C1 segment of cervical spinal cord (tissue), 14 donors: ENCODE measurements at places on chromosomes 1 and 21.

DNA sequence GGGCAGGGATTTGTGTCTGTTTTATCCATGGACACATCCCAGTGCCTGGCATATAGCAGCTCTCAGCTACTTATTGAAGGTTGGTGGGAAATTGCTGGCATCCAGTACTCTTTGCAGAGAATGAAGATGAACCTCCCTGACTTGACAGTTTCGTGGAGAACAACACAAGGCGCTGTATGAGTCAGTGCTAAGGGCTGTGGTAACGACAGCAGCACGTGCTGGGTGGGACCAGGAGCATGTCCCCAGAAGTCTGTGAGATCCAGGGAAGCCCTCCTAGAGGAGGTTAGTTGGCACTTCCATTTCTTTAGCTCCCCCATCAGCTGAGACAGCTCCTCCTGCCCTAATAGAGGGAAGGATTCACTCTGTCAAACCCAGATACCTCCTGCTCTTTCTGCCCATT, 25.9 kb upstream of the IL19 start:
- DNase-seq = no peak

GRCh38 chr1:35546614-35547013, 10.6 kb downstream of the KIAA0319L start:
- DNase-seq = no peak

GRCh38 chr1:163056831-163057230, 12.3 kb upstream of the RGS4 start:
- DNase-seq = no peak

DNA sequence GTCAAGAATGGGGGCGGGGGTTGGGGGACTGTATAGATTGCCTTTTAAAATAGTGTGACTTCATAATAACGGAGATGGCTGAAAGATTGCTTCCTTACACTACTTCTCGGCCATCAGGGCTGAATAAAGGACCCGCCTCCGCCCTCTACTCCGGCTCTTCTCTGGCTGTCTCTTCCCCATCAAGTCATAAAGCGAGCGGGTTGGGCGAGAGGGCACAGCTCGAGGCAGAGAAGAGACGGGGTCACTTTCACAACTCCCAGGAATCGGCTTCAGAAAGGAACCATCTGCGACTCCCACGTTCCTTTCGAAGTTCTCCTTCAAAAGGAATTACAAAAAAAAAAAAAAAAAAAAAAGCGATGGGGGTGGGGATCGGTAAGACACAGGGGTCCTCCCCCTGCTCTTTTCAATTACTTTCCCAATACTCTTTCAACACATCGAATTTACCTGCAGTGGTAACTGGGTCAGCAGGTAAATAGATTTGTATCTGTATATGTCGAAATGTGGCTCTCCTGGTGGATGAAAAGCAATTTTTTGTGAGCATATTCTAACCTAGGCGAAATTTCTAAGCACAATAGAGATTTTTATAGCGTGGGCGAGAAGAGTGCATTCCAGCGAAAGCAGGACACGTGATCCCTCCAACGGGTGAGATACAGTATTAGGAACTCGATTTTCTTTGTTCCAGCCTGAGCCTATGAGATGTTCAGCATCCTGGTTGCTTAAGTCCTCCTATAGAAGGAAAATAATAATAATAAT, 2.0 kb downstream of the LRRC7 start:
- no peak for DNase-seq

- no peak for DNase-seq
Observed at GRCh38 chr1:18770799-18771198, 88.7 kb downstream of the TAS1R2 start.

DNA sequence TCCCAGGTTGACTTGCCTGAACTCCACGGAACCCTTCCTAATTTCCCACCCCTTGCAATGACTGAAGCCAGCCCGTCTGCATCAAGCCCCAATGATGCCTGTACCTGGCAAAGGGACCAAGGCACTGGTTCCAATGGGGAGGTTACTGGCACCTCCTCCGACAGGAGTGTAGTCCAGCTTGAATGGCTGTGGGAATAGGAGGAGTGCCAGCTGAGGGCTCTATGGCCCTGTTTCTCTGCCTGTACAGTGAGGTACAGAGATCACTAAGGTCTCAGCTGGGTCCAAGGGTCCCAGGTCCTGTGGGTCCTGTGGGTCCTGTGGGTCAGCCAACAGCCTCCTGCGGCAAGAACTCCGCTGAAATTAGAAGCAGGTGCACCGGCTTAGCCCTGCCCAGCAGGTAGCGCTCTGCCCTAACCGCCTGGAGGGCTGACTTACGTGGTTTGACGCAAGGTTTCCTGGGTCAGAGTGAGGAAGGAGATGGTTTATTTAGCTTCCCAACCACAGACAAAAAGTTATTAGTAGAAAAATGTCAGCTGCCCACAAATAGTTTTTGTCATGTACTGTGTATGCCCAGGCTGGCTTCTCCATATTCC, 9.9 kb upstream of the SPRR4 start:
- no peak for DNase-seq

GRCh38 chr1:115729756-115730155, 38.8 kb downstream of the CASQ2 start:
- DNase-seq = no peak

GRCh38 chr1:56780826-56781225, 38.4 kb downstream of the FYB2 start:
- DNase-seq = no peak

DNA sequence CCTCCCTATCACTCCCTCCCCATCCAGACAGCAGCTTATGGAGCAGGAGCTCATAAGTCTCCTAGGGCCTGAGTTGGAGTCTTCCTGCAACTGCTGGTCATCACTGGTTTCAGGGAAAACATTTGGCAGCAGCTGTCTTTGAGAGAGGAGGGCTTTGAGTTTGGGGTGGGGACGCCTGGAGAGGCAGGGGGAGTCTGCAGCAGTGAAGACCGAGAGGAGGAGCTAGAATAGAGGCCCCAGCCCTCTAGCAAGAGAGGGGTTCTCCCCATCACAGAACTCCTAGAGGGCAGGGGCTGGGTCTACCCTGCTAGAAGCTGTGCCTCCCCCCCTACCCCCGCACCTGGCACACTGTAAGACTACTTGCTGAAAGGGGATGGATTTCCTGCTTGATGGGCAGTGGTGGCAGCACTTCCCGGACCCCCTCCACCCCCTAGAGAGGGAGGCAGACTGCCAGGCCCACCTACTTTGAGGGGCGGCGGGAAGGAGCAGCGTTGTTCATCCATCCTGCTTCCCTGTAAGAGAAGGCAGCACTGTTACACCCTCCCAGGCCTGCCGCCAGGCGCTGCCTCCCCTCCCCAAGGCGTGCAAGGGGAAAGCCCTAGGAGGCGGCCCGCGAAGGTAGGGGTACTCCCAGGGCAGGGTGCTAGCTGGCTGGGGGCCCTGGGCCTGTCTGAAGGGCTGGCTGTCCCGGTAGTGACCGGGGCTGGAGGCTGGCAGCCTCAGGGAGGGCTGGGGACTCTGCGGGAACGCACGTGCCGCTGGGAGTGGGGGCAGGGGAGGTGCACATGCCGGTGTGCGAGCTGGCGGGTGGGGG, 50.4 kb downstream of the RAP1GAP start:
- DNase-seq = no peak

DNA sequence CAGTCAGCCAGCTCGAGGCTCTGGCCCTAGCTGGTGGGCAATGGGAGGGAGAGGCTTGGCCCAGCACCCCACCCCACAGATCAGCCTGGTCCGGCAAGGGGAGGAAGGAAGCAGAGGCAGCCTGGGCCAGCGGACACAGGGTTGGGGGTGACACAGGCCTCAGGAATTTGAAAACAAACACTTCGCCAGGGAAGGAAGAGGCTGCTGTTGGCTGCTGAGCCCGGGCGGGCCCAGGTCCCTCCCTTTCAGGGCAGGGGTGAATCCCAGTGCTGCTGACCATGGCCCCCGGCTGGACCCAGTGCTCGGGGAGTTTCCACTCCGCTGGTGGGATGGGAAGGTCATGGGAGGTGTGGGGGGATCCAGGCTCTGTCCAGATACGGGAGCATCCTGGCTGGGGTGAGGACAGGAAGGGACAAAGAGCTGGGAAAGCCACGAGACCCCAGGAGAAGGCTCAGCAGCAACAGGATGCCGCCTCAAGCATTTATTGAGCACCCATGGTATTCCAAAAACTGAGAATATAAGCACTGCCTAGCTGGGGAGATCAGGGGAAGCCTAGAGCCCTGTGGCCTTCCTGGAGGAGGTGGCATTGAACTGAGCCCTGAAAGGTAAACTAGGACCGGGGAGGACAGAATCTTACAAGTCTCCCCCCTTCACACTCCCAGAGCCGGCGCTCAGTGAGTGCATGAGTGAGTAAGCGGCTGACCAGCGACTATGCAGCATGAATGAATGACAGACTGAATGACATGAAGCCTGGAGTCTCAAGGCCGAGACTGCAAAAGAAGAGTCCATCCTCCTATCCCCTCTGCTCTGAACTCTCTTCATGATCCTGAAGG, 26.2 kb upstream of the EPHA2 start:
- no peak for DNase-seq

GRCh38 chr1:220711056-220711809, 21.1 kb downstream of the C1orf115 start:
- no peak for DNase-seq

DNA sequence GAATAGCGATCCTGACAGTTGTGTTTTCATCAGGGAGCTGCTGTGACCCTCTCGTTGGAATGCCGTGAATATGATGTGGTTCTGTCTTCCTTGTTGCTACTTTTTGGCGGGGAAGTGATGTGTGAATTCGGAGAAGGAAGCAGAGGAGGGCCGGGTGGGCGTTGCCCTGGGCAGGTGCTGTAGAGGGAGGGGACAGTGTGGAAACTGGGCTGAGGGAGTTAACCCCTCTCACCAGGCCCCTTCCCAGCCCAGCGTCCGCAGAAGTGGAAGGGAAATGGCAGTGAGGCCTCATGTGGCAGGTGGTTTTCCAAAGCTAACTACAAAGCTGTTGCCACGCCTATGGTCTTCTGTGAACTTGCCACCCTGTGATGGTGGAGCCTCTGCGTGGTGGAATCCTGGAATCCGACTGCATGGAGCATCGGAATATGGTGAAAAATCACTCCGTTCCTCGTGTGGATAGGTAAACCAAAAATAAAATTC, 227.9 kb downstream of the DYRK1A start:
- DNase-seq = no peak

DNA sequence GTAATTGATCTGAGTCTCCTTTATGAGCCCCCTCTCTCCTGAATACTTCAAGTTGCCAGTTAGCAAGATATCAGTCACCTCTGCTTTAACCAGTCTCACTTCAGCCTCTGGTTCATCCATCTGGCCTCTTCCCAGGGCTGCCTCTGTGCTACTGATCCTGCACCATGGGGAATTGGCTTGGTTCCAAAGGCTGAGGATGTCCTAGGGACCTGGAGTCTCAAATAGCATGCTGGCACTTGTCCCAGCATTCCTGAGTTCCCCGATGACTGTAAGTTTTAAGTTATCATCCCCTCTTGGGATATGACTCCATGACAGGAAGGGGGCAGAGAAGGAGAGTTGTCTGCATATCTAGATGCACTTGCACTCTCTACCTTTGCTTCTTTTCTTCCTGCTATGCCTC, 252.0 kb downstream of the PTBP2 start:
- no peak for DNase-seq

GRCh38 chr1:216518844-216519627, 95.8 kb upstream of the USH2A start:
- no peak for DNase-seq

DNA sequence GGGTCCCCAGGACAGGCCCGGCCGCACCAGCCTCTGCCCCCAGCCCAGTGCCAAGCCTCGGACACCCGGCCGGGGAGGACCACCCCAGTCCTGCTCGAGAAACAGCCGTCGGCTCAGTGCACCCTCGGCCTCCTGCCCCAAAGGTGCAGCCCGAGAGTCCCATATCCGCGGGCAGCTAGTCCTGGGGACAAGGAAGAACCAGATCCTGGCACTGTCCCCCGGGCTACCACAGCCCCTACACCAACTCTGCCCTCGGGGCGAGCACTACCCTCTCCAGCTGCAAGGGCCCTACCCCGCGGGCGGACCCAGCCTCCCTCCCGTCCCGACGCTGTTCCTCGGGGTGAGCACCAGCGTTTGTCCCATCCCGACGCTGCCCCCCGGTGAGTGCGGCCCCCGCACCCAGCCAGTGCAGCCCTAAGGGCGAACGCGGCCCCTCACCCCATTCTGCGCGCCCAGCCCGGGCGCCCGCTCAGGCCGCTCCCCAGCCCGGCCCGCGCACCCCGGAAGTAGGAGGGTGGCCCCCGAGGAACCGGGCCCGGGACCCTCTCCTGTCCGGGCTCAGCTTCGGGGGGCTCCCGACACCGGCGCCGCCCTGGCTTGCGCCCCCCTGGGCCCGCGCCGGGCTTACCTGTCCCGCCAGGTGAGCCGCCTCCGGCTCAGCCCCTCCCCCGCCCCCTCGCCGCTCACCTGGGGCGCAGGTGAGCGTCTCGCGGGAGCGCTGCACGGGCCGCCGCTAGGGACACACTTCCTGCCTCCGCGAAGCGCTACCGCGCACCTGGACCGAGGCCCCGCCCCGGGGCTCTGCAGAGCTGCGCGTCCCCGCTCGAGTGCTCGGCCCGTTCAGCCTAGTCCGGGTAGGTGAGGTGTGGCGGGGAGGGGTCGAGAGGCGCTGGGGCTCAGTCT, at the start of gene KDF1:
KDF1 (minus strand) TSS at position 747 of the 903 bp plus-strand sequence. CDS start 8,088 bp downstream, outside the sequence.
- DNase-seq = no peak

GRCh38 chr1:215657047-215657446, 89.9 kb downstream of the KCTD3 start:
- DNase-seq = no peak

DNA sequence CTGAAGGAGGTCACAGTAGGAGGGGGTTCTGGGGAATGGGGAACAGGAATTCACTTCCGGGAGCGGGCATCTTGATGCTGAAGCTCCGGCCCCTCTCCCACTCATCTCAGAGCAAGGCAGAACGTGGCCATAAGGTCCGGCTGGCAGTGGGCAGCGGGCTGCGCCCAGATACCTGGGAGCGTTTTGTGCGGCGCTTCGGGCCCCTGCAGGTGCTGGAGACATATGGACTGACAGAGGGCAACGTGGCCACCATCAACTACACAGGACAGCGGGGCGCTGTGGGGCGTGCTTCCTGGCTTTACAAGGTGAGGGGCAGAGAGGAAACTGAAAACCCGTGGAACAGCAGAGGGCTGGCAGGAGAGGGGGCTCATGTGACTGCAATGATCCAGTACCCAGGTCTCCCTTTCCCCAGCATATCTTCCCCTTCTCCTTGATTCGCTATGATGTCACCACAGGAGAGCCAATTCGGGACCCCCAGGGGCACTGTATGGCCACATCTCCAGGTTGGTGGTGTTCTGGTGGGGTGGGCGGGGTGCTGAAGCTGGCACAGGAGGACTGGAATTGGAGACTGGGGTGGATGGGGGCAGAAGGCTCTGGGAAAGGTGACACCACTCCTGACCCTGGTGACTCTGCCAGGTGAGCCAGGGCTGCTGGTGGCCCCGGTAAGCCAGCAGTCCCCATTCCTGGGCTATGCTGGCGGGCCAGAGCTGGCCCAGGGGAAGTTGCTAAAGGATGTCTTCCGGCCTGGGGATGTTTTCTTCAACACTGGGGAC, 3.0 kb downstream of the SLC27A3 start:
- DNase-seq = peak; percentile 56

DNA sequence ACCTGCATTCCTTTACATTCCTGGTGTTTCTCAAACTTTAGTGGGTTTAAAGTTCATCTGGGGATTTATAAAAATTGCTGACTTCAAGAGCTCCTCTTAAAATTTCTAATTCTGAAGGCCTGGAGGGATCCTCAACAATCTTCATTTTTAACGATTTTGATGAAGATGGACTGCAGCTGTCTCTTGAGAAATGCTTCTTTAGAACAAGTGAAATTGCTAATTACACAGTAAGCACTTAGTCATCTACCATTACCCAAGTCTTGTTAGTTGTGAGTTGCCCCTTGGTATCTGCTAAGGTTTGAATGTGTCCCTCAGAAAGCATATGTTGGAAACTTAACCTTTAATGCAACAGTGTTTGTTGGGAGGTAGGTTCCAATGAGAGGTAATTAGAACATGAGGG, 163.7 kb downstream of the LTN1 start:
- no peak for DNase-seq

- no peak for DNase-seq
Observed at GRCh38 chr21:37207441-37208009, 59.6 kb downstream of the VPS26C start.
